CD4-positive, alpha-beta T cell (primary cell): ENCODE measurements at places on chromosomes 2 and 18. TPM values are rescaled to one million over a fixed set of nuclear protein-coding genes. Genes with fewer than 3 reads are reported as not detected.

The TNFAIP6 gene
- total RNA-seq: not detected

The SP5 gene
- not detected for total RNA-seq

The ICOS gene
- total RNA-seq: 98.1 TPM

The SYT4 gene
- total RNA-seq: not detected

The CCDC141 gene
- total RNA-seq: 30.6 TPM

The HOXD1 gene
- not detected for total RNA-seq

The WDR7 gene
- 28.8 TPM for total RNA-seq

The MLPH gene
- total RNA-seq: 0.39 TPM

The SERPINB10 gene
- total RNA-seq: not detected

The RESP18 gene
- total RNA-seq: not detected

The CCDC102B gene
- 2.6 TPM for total RNA-seq

The NUP35 gene
- 13.1 TPM for total RNA-seq

The TMEM37 gene
- total RNA-seq: not detected

The DSC3 gene
- total RNA-seq: not detected

The CAB39 gene
- 45.3 TPM for total RNA-seq

The COQ10B gene
- total RNA-seq: 55.3 TPM

The SEMA4F gene
- 7.3 TPM for total RNA-seq

The FOXI3 gene
- total RNA-seq: not detected

The GATA6 gene
- total RNA-seq: 0.08 TPM

The TOGARAM2 gene
- 2.3 TPM for total RNA-seq

The PID1 gene
- total RNA-seq: 0.53 TPM

The MRPL53 gene
- 44.3 TPM for total RNA-seq
